Thymus (tissue), 14 donors: ENCODE measurements at places on chromosomes 12 and 14. TPM values are rescaled to one million over a fixed set of nuclear protein-coding genes. Genes with fewer than 3 reads are reported as not detected.

Gene OLR1
- total RNA-seq = 0.52 TPM

Gene SMAGP
- 1.5 TPM for total RNA-seq

Gene TAS2R10
- 0.47 TPM for total RNA-seq

DNA sequence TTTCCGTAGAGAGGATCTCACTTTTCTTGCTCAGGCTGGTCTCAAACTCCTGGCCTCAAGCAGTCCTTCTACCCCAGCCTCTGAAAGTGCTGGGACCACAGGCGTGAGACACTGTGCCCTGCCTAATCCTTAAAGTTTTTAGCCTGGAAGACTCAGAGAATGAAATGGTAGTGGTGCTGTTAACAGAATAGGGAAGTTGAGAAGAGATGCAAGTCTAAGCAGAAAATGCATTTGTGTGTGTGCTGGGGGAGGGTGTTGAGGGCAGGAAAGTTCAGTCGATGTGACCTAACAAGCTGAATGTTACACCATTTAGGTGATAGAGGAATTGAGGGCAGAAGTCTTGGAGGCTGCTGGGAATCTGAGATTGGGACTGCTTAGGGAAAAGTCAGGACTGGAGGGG lies 6.9 kb upstream of the TUBA1A start:
- peaks cover 3% of the 10 kb centered on the region for H3K4me1 ChIP-seq
- H3K27me3 ChIP-seq = no peaks in the 10 kb centered on the region
- H3K4me3 ChIP-seq = no peak overlapping the region
- peak overlapping the region; percentile 13 for H3K27ac ChIP-seq

Gene SLC10A1
- total RNA-seq = not detected
